ENCODE measurements at places on chromosomes 7 and 10. TPM values are rescaled to one million over a fixed set of nuclear protein-coding genes. Genes with fewer than 3 reads are reported as not detected.

- DNase-seq, result no peak
Observed at GRCh38 chr10:13347043-13347499, 1.0 kb downstream of the SEPHS1 start.

- DNase-seq, result no peak
Observed at GRCh38 chr10:116450861-116451260, 23.2 kb downstream of the PNLIPRP3 start.

DNA sequence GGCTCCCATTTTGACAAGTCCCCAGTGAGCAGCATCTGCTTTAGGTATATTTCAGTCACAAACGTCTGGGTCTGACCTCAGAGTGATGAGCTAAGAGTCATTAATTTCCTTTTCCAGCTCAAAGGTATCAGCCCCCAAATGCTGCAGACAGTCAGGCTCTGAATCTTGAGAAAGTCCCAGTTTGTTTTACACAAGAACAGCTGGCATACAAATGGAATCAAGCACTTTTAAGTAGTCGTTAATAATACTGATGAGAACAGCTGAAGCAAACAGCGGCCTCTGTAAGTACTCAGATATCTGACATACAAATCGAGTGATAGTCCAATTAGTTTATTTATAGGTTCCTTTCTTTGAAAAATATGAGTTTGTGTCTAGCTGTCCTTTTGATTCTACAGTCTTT lies 49.4 kb upstream of the MSRB2 start:
- no peak for DNase-seq

GRCh38 chr7:125218076-125218475 lies 288.5 kb upstream of the POT1 start:
- no peak for DNase-seq

GRCh38 chr7:130875-131780 lies 61.2 kb upstream of the FAM20C start:
- DNase-seq, result no peak

DNA sequence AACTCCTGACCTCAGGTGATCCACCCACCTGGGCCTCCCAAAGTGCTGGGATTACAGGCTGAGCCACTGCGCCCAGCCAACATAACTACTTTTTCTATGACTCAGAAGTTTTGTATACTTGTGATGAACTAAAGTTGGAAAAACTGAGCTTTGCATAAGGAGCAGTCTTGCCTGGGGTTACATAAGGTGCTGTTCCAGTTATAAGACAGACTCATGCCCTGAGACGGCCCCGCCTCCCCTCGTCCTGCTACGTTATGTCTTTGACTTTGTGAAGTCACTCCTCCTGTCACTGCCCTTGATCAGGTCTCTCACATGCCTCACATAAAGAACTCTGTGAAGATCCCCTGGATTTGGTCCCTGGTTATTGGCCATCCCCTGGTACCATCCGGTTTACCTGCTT lies 40.4 kb upstream of the OPN4 start:
- no peak for DNase-seq

- no peak for DNase-seq
Observed at GRCh38 chr7:135707570-135707966, 20.4 kb downstream of the SLC13A4 start.

DNA sequence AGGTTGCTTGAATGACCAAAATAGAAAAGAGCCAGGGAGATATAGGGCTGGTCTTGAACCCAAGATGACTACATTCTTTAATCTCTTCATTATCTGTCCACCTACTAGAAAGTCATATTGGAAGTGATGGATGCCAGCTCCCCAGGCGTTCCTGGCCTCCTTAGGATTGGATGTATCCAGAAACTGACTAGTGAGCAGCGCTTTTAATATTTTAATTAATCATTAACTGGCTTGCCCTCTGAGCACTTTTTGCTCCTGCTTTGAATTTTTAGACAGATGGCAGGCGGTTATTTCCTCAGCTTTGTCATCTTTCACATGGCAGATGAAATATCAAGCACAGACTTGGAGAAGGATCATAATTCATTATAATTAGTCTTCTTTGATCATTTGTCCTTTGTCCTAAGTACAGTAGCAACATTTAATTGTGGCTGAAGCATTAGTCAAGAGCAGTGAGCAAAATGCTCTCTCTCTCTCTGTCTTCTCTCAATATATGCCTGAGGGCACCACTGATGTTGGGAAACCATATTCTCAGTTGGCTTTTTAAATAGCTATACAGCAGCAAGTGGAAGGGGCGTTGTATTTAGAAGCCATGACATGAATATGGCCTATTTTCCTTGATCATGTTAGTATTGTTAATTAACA lies 588.0 kb downstream of the NRG3 start:
- DNase-seq, result no peak

- DNase-seq, result no peak
Observed at GRCh38 chr7:28711114-28711513, 247.0 kb downstream of the TRIL start.

DNA sequence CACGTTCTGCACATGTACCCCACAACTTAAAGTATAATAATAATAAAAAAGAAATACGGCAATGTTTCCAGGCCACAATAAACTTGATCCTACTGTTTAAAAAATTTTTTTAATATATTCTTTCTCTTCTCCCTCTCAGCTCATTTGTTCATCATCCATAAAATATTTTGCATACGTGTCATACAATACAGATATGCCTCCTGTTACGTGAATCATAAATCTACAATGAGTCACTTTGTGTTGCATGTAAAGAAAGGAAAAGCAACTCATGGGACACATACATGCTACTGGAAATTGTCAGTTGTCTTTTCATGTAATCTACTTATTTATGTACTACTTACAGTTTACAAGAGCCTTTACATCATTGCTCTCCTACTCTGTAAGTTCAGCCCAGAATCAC lies 1.1 kb upstream of the TECTB start:
- no peak for DNase-seq

GRCh38 chr7:102030696-102031095 lies 213.3 kb downstream of the CUX1 start:
- DNase-seq, result no peak

GRCh38 chr7:44235066-44235465 lies 34.3 kb downstream of the YKT6 start:
- DNase-seq, result no peak

GRCh38 chr10:70921285-70921684 lies 32.9 kb upstream of the PCBD1 start:
- no peak for DNase-seq

- DNase-seq, result no peak
Observed at GRCh38 chr10:47418321-47418720, 34.2 kb upstream of the ZNF488 start.

- no peak for DNase-seq
Observed at GRCh38 chr7:70704831-70705346, 427.1 kb upstream of the GALNT17 start.

DNA sequence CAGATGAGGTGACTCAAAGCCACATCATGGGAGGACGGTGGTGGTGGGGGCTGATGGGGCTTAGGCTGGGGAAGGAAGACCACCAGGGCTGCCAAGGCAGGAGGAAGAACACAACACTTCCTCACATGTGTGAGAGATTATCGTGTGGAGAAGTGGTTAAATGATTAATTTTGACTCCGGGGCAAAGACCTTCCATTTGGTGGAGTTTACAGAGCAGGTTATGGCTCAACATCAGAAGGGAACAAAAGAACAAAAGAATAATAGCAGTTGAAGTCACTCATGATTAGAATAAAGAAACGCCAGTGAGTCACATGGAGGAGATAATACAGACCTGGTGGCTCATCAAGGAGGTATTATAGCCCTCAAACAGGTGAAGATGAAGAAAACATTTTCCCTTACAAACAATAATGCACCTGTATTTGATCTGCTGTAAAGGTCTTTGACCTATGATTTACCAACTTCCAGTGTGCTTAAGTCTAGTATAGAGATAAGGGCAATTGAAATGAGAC lies 170.1 kb downstream of the PKD1L1 start:
- DNase-seq, result no peak

DNA sequence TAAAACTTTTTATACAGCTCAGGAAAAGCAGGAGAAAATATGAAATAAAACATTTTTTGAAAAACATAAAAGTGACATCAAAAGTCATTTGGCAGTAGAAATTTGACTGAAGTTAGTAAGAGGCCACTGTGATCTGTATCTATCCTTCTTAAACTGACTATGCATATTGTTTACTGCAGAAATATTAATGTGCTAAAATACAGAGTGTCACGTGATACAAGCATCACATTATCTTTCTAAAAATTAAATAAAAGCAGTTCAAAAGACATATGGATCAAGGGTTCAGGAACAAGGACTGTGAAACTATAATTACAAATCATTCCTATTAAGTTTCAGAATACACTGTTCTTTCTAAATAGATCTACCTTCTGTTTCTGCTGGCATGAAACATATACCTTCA lies 33.7 kb downstream of the PARP12 start:
- DNase-seq, result no peak

- DNase-seq, result no peak
Observed at GRCh38 chr7:33933611-33934281, 28.4 kb downstream of the BMPER start.

DNA sequence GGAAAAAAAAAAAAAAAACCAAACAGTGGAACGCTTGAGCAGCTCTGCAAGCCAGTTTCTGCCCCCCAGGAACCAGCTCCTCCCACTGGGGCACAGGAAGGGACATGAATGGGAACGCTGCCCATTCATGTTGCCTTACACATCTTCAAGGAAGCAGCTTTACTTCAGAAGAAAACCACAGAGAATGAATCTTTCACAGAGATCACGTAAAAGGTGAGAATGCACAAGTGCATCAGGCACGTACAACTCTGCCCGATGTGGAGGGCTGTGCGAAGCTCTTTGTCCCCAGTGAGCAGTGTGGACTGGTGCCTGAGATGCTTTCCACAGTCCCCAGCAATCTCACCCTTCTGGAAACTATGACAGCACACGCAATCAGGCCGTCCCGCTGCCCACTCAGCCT lies 106.2 kb downstream of the DLG5 start:
- no peak for DNase-seq

- DNase-seq, result no peak
Observed at GRCh38 chr7:66720561-66720960, 20.0 kb upstream of the RABGEF1 start.

DNA sequence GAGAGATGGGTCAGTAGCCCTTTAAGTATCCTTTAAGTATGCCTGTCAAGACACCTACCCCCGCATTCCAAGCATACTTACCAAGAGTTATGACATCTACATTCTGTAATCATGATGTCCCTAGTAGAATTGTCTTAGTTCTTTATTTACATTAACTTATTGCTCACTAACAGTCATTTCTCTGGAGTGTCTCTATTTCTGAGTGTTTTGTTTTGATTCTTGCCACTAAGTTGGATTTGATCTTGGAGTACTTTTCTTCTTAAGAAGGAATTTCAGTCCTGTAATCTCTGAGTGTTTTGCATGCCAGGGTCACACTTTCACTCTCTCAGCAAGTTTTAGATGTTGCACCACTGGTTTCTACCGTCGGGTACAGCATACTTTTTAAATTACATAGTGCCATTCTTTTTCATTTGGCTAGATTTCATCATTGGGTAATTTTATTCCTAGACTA lies 1053.9 kb downstream of the KCNMA1 start:
- no peak for DNase-seq

DNA sequence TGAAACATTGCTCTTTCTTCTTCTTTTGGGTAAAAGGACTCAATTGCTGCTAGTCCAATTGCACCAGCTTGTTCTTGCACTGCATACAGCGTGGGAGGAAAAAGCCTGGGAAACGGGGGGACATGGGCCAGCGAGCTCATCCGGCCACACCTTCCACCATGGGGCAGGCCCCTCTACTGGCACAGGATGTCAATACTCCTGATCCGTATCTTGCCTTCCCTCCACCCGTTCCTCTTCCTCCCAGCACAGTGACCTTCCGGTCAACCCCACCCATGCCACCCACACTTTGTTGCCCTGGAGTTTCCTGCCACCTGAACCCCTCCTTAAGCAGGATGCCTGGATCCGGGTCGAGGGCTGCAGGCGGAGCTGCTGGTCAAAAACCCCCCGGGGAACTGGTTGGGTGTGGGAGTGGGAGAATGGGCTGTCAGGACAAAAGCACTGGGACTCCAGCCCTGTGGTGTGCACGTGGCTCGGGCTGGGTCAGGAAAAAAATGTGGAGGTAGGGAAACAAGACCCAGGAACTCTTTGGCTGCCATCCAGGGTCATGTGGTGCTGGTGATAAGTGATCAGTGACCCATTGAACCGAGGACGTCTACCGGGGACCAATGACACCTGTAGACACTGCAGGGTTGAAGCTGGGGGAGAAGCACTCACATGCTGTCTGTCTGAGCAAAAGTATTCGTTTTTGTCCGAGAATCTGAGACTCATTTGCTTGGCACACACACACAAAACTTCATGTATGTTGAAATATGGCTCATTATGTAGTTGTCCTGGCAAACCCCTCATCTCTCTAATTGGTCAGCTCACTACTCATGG lies 8.1 kb downstream of the IL2RA start:
- DNase-seq, result no peak

The PTN gene
- not detected for total RNA-seq

The ACSL5 gene
- total RNA-seq, result 195 TPM

The KCNIP2 gene
- total RNA-seq, result 8.5 TPM

The DHTKD1 gene
- total RNA-seq, result 20.6 TPM

The ZNF511 gene
- 49.0 TPM for total RNA-seq

The PNLIPRP1 gene
- total RNA-seq, result 1.6 TPM

The PGAM2 gene
- total RNA-seq, result 0.27 TPM

The EPHA1 gene
- total RNA-seq, result 29.9 TPM

The HOXA3 gene
- total RNA-seq, result 9.2 TPM

The SLC39A12 gene
- total RNA-seq, result not detected

All from HCT116 (cell line).